Cortex of kidney (tissue), 1 donor: ENCODE measurements at places on chromosomes 1 and 21.

- DNase-seq, result no peak
Observed at GRCh38 chr1:41853907-41854306, 64.8 kb downstream of the HIVEP3 start.

GRCh38 chr1:225607355-225607754, 45.6 kb downstream of the ENAH start:
- no peak for DNase-seq

DNA sequence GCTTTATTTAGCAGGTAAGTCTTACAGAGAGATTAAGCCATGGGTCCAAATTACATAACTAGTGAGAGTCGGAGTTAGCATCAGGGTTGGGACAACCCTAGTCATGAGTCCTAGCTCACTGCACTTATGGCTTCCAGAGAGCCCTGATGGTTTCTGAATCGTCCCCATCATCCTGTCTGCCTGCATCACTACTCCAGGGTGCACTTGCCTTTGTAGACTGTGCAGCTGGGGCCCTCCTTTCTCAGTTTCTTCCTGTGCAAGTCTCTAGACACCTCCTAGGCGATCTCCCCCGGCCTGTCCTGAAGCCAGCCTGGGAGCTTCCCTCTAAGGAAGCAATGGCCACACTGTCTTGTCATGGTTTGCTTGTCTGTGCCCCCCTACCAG, 37.1 kb downstream of the KIAA0040 start:
- DNase-seq, result no peak

- no peak for DNase-seq
Observed at GRCh38 chr1:25689686-25690381, 73.2 kb downstream of the MAN1C1 start.

DNA sequence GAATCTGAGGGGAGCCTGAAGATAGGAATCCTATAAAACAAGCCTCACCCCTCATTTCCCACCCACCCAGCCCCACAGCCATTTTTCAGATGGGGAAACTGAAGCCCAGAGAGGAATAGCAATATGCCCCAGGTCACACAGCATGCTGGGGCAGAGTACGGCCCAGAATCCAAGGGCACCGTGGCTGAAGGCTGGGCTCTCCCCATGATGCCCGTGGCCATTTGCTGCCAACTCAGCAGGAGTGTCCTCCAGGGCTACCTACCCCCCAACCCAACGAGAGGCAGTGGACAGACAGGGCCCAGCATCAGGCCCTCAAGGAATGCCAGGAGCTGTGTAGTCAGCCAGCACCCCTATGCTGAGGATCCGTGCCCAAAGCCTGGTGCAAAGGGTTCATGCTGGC, 8.5 kb downstream of the COL16A1 start:
- DNase-seq, result no peak

DNA sequence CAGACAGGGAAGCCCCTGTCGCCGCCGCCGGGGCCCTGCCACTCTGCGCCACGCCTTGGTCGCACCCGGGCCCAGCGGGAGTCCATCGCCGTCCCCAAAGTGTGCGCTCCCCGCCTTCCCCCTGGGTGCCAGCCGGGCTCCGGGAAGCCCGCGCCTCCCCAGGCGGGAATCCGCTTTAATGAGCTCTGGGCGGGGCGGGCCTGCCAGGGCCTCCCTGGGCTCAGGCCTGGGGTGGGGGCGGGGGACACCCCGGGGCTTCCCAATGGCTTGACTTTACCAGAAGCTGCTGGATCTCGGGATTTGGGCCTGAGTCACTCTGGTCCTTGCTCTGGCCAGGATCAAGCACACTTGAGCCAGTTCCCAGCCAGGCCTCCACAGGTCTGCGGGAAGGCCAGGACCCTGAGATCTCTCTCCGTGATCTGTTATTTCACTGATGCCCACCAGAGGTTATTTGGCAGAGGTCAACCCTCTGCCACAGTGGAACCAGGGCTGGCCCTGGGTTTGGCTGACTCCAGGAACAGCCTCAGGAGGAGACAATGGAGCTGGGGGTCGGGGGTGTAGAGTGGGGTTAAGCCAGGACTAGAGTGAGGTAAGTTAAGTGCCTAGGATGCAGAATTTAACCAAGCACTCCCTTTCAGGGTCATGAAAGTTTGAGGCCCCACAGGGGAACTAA, 178.4 kb upstream of the EDN2 start:
- no peak for DNase-seq

DNA sequence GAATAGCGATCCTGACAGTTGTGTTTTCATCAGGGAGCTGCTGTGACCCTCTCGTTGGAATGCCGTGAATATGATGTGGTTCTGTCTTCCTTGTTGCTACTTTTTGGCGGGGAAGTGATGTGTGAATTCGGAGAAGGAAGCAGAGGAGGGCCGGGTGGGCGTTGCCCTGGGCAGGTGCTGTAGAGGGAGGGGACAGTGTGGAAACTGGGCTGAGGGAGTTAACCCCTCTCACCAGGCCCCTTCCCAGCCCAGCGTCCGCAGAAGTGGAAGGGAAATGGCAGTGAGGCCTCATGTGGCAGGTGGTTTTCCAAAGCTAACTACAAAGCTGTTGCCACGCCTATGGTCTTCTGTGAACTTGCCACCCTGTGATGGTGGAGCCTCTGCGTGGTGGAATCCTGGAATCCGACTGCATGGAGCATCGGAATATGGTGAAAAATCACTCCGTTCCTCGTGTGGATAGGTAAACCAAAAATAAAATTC, 227.9 kb downstream of the DYRK1A start:
- DNase-seq, result no peak

DNA sequence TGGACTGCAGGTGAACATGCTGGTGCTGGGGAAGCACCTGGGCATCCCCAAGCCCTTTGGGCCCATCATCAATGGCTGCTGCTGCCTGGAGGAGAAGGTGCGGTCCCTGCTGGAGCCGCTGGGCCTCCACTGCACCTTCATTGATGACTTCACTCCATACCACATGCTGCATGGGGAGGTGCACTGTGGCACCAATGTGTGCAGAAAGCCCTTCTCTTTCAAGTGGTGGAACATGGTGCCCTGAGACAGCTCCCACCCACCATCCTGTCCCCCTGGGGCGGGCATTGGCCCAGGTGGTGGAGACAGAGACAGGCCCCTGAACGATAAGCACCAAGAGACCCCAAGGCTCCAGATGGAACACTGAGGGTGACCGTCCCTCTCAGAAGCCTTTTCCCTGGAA, 25.2 kb upstream of the PADI4 start:
- no peak for DNase-seq

- no peak for DNase-seq
Observed at GRCh38 chr1:103948526-103948925, 198.8 kb downstream of the AMY1C start.

GRCh38 chr21:42541174-42541573, 27.5 kb downstream of the SLC37A1 start:
- DNase-seq, result no peak

GRCh38 chr1:204295671-204296070, 64.1 kb downstream of the PLEKHA6 start:
- no peak for DNase-seq

- no peak for DNase-seq
Observed at GRCh38 chr21:33256019-33256418, 10.1 kb upstream of the IL10RB start.

- no peak for DNase-seq
Observed at GRCh38 chr1:114126261-114127095, 27.2 kb downstream of the SYT6 start.

DNA sequence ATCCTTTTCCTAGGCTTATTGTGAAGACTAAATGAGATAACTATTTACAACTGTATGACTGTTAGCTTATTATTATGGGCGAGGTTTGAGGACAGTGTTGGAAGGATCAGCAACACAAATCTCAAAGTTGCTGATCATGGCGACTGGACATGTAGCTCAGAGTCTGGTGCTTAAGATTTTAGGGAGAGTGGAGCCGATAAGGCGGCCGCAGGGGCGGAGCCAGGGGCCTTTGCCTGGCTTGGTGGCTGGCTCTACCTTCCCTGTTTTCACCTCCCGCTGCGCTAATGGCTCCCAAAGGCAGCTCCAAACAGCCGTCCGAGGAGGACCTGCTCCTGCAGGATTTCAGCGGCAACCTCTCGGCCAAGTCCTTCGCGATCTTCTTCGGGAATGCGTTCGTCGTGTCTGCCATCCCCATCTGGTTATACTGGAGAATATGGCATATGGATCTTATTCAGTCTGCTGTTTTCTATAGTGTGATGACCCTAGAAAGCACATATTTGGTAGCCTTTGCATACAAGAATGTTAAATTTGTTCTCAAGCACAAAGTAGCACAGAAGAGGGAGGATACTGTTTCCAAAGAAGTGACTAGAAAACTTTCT, 45.5 kb downstream of the GIPC2 start:
- no peak for DNase-seq

DNA sequence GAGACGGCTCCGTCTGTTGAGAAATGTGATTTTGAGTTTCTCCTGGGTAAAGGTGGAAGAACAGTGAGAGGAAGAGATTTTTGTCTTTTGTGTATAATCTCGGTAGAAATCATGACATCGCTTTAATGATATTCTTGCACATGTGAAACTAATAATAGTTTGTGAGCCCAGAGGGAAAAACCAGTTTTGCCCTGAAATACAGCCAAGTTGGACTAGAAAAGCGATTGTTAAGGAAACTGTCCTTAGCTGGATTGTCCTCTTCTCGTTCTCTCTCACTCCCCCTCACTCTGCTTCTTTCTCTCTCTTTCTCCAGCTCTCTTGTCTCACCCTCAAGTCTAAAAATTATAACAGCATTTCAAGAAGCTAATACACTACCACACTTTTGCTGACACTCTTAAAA, 17.1 kb downstream of the KCNJ6 start:
- DNase-seq, result no peak

- DNase-seq, result no peak
Observed at GRCh38 chr1:205488074-205488723, 16.3 kb upstream of the CDK18 start.

- no peak for DNase-seq
Observed at GRCh38 chr1:204274446-204274845, 60.7 kb upstream of the GOLT1A start.
